Stimulated activated CD8-positive, alpha-beta memory T cell treated with anti-CD3 and anti-CD28 coated beads, Interleukin-7, amount 100 ng/mL, for 1 hour (primary cell): ENCODE measurements at places on chromosomes 2 and 18.
A peak's percentile ranks its signal among the peaks of the same experiment; 100 is the strongest.

DNA sequence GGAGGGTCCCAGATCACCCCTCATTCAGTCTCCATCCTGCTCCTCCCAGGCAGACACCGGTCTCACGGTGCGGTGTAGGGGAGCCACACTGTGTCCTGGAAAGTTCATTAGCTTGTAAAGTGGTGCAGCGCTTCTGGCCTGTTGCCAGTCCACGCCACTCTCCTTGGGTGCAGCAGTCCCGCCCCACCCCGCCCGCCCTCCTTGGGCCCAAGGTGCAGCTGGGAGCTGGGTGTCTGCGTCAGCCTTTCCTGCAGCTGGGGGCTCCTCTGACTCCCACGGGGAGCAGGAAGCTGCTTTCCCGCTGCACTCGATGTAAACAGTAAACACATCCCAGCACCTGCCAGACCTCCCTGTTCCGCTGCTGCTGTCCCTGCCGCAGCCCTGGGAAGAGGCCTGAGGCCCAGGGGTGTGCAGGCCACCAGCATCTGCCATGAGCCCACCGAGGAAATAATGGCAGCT, 53.8 kb upstream of the ASB18 start:
- no peak for DNase-seq

GRCh38 chr18:77061281-77061945, 71.2 kb downstream of the MBP start:
- DNase-seq = no peak

DNA sequence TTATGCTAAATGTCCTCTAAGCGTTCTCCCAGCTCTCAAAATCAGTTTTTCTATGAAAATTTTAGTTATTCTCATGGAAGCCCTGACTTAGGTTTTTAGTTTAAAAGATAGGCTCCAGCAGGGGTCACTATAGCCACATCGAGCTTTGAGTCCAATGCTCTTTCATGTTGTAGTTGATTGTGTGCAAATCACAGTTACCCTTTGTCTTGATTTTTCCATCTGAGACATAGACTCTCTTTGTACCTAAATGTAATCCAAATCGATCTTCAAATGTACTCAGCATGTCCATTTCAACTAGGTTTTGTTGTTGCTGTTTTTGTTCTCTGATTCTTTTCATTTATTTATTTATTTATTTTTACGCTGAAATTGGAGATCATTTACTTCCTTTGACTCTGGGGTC, 26.4 kb upstream of the MSTN start:
- DNase-seq = no peak

GRCh38 chr2:239008004-239008403, 160.1 kb downstream of the TWIST2 start:
- DNase-seq = no peak

- no peak for DNase-seq
Measured at GRCh38 chr2:219461047-219461514, 26.4 kb downstream of the SPEG start.

DNA sequence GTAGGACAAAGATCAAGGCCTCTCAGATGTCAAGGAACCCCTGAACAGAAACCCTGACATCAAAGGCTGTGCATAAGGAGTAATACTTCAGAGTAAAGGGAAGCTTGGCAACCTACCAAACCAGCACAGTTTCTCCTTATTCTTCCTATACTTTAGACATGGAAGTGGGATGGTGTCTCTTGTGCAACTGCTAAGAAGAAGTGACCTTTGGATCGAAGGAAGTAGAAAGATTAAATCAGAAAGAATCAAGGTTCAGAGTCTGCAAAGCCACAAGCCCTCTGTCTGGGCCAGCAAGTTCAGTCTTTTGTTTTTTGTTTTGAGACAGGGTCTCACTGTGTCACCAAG, 66.2 kb upstream of the SLC39A10 start:
- DNase-seq = no peak

- DNase-seq = no peak
Measured at GRCh38 chr18:46019936-46020335, 52.1 kb downstream of the PSTPIP2 start.

GRCh38 chr2:30678410-30679137, 128.7 kb downstream of the CAPN13 start:
- no peak for DNase-seq

DNA sequence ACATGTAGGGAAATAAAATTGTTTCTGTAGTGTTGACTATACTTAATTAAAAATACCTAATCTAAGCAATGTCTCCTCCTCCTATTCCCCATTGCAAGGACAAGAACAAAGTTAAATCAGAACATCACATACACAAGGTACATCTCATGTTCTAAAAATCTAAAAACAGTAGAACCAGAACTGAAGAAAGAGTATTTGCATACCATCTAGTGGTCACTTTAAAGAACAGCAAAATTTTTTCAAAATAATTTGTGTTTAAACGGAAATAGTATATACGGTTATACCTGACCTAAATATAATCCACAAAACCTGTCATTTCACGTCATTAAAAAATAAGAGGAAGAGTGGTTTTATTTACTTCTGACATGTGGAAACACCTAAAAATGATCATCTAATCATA, 294.3 kb upstream of the KCNH7 start:
- no peak for DNase-seq

DNA sequence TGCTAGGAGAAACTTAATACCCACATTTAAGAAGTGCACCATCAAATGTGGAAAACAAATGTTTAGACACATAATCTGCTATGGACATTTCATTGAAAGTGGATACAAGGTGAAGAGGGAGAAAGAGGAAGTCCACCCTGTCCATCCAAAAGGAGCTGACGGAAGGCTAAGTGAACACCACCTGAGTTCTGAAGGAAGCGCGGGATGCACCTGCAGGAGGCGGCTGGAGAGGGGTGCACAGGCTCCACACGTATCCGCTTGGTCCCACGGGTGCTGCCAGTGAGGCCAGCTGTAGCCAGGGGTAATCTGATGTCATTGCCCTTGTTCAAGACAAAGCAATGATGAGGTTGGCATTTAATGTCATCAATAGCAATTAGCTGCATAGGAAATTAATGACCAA, 75.9 kb upstream of the TMEM18 start:
- DNase-seq = no peak

GRCh38 chr18:41418598-41418997, 536.4 kb upstream of the PIK3C3 start:
- DNase-seq = no peak

DNA sequence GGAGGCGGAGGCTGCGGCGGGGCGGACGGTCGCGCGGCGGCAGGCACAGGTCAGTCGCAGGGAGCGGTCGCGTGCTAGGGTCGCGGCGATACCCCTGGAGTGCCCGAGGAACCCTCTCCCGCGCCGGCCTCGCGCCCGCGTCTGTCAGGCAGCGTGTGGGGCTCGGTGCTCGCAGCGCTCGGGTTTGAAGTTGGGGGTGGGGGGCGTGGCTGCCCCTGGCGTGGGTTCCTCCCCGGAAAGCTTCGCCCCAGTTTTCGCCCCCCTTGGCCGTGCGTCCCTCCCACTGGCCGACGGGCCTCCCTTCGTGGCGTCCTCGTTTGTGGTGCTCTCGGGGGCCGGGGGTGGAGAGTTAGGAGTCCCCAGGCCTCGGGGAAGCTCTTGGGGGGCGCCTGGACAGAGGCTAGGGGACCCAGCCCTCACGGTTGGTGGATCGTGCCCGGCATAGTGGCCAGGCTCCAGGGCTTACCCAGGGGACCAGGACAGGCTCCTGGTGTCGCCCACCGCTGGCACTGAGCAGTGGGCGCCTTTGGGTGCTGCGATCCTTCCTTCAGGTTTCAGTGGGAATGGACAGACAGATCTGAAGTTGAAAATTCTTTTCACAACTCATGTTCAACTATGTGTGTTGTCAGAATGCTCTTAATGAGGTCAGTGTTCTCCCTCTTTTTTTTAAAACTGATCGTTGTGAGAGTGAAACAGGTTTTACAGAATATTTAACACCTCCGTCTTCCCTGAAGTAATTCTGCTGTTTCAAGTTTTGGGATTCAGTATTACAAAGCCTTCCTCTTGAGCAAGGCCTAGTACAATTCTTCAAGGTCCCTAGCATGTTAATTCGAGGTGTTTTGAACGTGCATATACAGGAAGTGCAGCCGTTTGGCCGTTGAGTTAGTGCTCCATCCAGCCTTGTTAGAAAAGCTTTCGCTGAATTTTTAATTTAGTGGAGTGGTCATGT, 604 bp downstream of the RALBP1 start:
- peak; percentile 27 for DNase-seq

GRCh38 chr2:127324635-127325034, 30.7 kb upstream of the ERCC3 start:
- no peak for DNase-seq

GRCh38 chr2:121132054-121132761, 152.8 kb downstream of the TFCP2L1 start:
- DNase-seq = no peak

GRCh38 chr18:10329101-10329500, 125.3 kb upstream of the APCDD1 start:
- no peak for DNase-seq

- DNase-seq = no peak
Measured at GRCh38 chr2:142307616-142308115, 176.8 kb upstream of the LRP1B start.

GRCh38 chr2:48369971-48370370, 160.0 kb upstream of the STON1 start:
- DNase-seq = no peak

GRCh38 chr2:233674995-233675394, 3.3 kb downstream of the UGT1A9 start:
- no peak for DNase-seq

- DNase-seq = no peak
Measured at GRCh38 chr18:22422909-22423548, 5.3 kb upstream of the CTAGE1 start.

- no peak for DNase-seq
Measured at GRCh38 chr2:130776550-130776949, 21.2 kb downstream of the AMER3 start.

- DNase-seq = no peak
Measured at GRCh38 chr18:7980136-7980535, 413.0 kb downstream of the PTPRM start.

- DNase-seq = no peak
Measured at GRCh38 chr2:144096531-144096930, 423.4 kb downstream of the ZEB2 start.

- DNase-seq = no peak
Measured at GRCh38 chr2:127155028-127155581, 48.2 kb upstream of the BIN1 start.

DNA sequence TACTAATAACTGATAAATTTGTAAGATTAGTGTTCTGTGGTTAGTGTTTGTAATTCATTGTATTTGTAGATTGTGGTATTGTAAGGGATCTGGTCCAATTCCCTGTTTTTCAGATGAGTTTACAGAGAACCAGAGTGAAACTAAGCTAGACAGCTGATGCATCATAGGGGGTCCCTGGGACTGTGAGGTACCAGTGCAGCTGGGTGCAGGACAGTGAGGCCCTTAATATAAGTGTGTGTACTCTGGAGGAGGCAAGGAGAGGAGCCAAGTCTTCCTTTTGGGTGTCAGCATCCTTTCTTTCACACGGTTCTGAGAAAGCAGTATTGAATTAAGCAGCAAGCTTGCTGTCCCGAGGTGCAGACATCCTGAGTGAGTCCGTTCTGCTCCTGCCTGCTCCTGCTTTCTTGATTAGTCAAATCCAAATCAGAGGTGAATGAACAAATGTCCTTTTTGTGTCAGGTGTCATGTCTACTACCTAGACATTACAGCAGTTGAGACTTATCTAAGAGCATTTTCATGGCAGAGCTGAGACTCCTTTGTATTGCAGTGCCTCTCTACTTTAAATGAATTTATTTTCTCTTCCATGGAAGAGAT, 194.9 kb downstream of the MCFD2 start:
- no peak for DNase-seq

DNA sequence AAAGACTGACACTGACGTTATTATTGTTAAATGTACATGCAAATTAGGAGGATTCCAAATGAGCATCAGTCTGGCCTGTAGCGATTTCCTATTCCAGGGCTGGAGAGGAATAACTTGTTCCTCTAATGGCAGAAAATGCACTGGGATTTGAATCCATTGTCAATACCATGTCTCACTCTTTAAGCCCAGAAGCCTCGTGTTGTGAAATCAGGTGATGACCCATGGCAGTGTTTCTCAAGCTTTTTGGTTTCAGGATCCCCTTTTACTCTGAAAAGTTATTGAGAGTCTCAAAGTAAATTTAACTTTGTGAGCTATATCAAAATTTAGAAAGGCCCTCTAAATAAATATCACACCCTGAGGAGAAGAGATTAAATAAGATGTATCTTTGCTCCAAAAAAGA, 279.2 kb downstream of the GALR1 start:
- no peak for DNase-seq

DNA sequence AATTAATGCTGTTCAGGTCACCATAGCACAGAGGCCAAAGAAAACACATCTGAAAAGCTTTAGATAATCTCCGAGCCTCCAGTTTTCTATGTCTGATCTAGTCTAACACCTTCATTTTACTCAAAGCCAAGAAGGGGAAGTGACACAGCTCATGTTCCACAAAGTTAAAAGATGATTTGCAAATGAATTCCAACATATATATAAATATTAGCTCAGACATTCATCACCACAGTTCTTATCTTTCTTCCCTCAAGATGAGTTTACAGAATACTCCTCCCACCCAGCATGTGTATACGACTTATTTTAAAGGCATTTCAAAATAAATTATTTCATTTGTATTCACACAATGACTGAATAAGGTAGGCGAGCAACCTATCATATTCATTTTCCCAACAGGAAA, 82.4 kb downstream of the AAK1 start:
- DNase-seq = no peak

- DNase-seq = no peak
Measured at GRCh38 chr2:109473616-109474318, 140.0 kb downstream of the SEPTIN10 start.

DNA sequence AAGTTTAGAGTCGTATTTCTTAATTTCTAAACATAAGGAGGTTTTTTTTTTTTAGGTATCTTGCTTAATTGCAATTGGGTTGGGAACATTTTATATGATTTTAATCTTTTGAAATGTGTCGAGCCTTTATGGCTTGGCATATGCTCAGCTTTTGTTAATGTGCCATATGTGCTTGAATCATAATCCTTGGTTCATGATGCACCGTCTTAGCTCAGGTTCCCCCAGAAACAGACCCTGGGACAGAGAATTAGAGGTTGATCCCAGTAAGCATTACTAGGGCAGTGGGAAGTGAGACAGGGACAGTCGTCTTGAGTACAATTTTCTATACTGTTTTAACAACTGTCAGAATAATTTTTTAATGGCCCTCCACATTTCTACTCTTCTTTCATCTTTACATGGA, 9.3 kb downstream of the CHCHD5 start:
- DNase-seq = no peak

- DNase-seq = no peak
Measured at GRCh38 chr2:29463181-29463900, 348.1 kb downstream of the CLIP4 start.

- no peak for DNase-seq
Measured at GRCh38 chr2:27800856-27801255, 29.3 kb downstream of the MRPL33 start.

GRCh38 chr2:239769554-239770245, 255.4 kb downstream of the NDUFA10 start:
- DNase-seq = no peak
